Omental fat pad (tissue), 4 donors: ENCODE measurements at places on chromosomes 7 and 10.
A peak's percentile ranks its signal among the peaks of the same experiment; 100 is the strongest.

GRCh38 chr7:105429746-105430612 is 41.3 kb upstream of the SRPK2 start:
- no peak for DNase-seq

- DNase-seq = no peak
These were observed 626.5 kb upstream of the GALNT17 start for GRCh38 chr7:70505468-70505867.

GRCh38 chr10:83374741-83375140 is 764.6 kb upstream of the GHITM start:
- DNase-seq = no peak

- no peak for DNase-seq
These were observed 130.3 kb upstream of the ASAH2 start for GRCh38 chr10:50381642-50382041.

GRCh38 chr7:5892498-5892897 is 6.0 kb upstream of the CCZ1 start:
- no peak for DNase-seq

DNA sequence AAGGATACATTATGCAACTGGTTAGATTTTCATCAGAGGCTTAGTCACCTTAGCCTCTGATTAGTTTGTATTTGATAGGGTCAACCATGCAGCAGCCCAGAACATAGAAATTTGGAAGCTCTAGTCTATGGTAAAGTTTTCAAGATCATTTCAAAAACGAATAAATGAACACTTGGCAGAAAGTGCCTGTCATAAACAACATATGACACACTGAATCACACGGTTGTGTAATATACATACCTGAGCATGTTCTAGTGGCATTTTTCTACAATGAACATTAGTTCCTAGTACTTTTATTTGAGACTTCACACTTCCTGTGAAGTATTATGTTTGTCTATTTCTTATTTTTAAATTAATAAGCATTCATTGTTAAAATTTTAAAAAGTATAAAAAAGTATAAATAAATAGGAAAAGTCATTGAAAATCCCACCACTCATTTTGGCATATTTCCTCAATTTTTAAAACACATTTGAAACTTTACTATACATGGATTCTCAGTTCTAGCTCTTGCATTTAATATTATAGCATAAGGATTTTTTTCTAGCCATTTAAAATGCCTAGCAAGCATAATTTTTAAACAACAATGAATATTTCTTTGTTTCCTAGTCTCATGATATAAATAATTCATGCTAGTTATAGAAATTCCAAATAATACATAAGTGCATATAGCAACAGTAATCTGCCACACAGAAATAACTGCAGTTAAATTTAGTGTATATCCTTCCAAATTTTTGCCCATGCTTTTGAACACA is 25.7 kb upstream of the PRPS1L1 start:
- DNase-seq = no peak

- no peak for DNase-seq
These were observed 48.8 kb upstream of the OPTN start for GRCh38 chr10:13051126-13051694.

DNA sequence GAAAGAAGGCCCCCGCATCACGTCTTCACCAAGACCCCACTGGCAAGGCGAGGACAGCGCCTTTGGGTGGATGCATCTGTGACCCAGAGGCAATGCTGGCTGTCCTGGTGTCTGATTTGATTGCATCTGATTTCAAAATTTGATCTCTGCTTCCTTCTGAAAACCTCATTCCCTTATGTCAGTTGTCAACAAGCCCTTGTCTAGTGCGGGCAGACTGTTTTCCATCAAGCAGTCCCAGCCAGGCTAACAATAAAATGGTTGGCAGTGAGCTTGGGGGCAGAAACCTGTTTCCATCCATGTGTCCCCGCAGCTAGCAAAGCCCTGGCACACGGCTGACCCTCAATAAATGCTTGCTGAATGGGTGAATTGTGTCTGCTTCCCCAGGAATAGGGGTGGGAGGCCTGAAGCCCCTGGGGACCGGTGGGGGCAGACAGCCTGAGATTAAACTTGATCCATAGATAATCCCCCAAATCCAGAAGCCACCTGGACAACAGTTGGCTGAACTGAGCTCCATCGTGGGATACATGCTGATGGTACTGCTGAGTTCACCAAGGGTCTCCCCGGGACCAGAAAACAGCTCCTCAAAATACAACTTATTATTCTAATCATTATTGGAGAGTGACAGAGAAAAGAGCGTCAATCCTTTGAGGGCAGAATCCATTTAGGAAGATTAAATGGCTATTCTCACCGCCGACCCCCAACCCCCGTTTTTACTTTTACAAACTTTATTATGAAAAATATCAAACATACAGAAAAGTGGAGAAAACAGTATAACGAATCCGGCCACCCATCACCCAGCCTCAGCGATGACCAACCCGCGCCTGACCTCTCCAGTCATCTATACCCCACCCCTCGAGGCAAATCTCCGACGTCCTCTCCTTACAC is 912 bp upstream of the DUSP5 start:
- peak; percentile 34 for DNase-seq
